Stimulated activated CD8-positive, alpha-beta memory T cell treated with anti-CD3 and anti-CD28 coated beads, Interleukin-2, amount 100 ng/mL, for 1 hour (primary cell): ENCODE measurements at places on chromosomes 2 and 18.

- no peak for DNase-seq
Measured at GRCh38 chr2:239358062-239358754, 42.6 kb downstream of the HDAC4 start.

- no peak for DNase-seq
Measured at GRCh38 chr2:133054297-133054696, 384.3 kb upstream of the LYPD1 start.

DNA sequence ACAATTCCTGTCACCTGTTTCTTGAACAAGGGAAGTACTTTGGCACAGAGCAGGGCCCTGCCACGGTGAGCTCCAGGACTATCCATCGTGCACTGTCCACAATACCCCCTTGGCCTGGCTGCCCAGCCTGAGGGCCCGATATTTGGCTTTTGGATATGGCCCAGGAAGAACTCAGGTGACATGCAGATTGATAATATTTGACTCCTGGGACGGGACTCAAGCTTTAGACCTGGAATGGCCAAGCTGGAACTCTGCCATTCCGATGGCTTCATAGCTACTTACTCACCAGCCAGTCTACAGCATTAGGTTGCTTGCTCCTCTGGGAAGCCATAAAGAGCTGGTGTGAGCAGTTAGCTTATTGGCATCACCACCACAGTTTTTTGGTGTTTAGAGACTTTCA lies 26.6 kb downstream of the EML6 start:
- no peak for DNase-seq

DNA sequence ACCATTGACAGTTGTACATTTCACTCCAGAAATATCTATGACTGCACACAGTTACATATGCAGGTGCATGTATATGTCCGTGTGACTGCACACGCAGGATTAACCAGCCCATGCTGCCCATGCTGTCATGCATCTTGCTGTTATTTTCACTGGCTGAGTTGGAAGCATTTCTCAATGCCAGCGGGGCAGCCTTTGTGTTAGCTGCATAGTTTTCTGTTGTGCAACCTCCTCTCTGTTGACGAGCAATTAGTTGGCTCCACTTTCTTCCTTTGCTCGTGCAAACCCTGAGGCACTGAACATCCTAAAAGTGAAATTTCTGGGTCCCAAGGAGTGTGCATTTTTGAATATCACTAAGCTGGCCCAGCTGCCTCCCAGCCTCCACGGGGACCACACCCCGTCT lies 133.4 kb upstream of the GLI2 start:
- DNase-seq = no peak

GRCh38 chr2:60885683-60886082 lies 4.3 kb downstream of the REL start:
- no peak for DNase-seq

DNA sequence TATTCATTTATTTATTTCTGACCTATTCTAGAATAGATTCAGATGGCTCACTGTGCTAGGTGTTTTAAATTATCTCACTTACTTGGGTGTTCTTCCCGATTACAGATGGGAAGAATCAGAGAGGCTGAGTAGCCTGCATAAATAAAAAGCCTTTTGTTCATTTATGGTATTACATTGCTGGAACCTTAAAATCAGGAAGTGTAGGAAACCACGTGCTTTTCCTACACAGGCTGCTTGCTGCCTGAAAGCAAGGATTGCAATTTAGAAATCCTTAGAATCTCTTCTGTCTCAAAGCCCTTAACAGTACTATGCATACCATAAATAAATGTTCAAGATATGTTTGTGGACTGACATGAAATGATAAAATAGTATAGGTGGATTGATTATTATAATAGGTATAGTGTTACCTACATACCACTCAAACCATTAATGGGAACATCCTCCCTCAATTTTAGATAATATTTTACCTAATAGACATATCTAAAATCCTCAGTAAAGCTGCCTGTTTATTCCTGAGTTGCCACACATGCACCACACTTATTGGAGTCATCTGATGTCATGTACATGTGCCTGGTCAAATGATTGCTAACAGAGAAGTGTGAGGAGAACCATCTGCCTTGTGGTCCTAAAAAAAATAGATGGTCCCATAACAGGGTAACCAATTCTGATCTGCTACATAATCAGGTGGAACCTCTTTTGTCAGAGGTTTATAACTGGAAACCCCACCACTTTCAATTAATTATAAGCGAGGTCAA lies 73.5 kb upstream of the C2orf15 start:
- no peak for DNase-seq

DNA sequence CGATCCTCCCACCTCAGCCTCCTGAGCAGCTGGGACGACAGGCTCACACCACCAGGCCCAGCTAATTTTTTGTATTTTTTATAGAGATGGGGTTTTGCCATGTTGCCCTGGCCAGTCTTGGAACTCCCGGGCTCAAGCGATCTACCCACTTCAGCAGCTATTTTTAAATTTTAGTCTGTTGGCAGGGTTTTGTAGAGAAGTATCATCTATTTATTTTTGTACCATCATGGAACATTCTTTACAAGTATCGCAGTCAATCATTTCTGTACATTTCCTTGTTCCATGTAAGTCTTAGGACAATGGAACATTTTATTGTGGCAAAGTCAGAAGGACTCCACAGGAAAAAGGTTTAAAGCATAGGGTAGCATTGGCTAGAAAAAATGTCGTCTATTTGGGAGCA lies 94.6 kb downstream of the UGGT1 start:
- no peak for DNase-seq

DNA sequence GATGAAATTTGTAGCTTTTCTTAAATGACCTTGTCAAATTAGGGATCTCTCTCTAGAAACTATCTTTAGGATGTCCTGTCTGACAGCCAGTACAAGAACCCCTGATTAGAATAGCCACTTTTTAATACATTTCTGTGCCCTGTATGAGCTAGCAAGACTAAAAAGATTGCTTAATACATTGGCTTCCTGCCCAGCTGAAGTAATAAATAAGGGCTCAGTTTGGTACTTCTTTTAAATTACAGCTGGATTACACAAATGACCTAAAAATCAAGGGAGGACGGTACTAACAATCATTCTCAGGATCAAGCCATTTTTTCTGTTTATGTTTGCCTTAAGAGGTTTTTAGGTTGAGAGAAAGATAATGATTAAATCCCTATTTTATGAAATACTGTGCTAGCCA lies 11.6 kb upstream of the OLA1 start:
- no peak for DNase-seq

DNA sequence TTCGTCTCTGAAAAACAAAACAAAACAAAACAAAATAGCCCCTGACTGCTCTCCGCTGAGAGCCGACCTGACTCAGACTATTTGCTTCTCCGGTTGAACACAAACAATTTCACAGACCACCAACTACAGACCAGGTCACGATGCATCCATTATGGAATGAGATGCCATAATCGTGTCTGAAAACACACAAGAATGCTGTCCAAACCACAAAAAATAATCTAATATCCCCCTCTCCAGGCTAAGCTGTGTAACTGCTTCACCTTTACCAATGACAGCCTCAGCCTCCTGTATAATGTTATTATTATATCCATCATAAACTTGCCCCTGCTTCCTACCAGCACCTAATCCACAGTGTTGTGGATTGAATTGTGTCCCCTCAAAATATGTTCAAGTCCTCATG lies 114.7 kb downstream of the DNAH6 start:
- no peak for DNase-seq

GRCh38 chr2:5020116-5020875 lies 671.9 kb upstream of the SOX11 start:
- DNase-seq = no peak

DNA sequence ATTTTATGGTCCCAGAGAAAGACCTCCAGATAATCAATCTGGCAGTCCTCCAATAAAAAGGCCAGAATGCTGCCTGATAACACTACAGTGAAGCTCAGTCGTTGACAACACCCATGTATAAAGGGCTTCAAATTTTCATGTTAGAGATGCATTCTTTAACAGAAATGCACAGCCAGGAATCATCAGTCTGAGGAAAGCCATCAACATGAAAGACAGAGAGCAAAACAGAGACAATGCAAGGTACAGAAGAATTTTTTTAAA lies 13.8 kb downstream of the BABAM2 start:
- DNase-seq = no peak

- no peak for DNase-seq
Measured at GRCh38 chr2:24482251-24482971, 8.6 kb upstream of the NCOA1 start.

- DNase-seq = no peak
Measured at GRCh38 chr2:181575024-181575649, 81.8 kb downstream of the CERKL start.

- no peak for DNase-seq
Measured at GRCh38 chr2:190387422-190387821, 20.7 kb upstream of the MFSD6 start.

- DNase-seq = no peak
Measured at GRCh38 chr2:229127471-229127870, 143.6 kb downstream of the PID1 start.
